ENCODE measurements at places on chromosomes 3 and 15. TPM values are rescaled to one million over a fixed set of nuclear protein-coding genes. Genes with fewer than 3 reads are reported as not detected.

SLC41A3 gene
- total RNA-seq = 41.5 TPM

GPR149 gene
- not detected for total RNA-seq

DUOXA2 gene
- total RNA-seq = not detected

GRIP2 gene
- total RNA-seq = not detected

- peaks cover 13% of the 10 kb centered on the region for H3K4me1 ChIP-seq
- no peak overlapping the region for H3K27ac ChIP-seq
- no peaks in the 10 kb centered on the region for H3K36me3 ChIP-seq
- no peak overlapping the region for H3K4me3 ChIP-seq
Measured at GRCh38 chr3:71228156-71228866, 355.2 kb downstream of the FOXP1 start.
